ENCODE measurements at places on chromosomes 13 and 19. TPM values are rescaled to one million over a fixed set of nuclear protein-coding genes. Genes with fewer than 3 reads are reported as not detected.

DNA sequence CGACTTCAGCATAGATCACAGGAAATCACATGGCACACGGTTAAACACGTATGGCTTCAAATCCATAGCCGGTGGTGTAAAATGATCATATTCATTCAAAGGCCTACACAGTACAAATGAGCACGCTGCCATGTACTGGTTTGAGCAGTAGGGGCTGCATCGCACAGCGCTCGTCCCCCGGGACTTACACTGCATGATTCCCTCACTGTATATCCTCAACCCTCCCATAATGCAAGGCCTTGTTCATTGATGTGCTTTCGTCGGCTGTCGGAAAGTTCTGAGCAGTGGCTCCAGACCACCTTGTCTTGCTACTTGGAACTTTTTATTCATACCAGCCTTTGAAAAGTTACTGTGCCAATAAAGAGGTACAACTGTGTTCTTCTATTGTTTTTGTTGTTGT lies 578.2 kb downstream of the MYO16 start:
- peaks cover 4% of the 10 kb centered on the region for H3K27me3 ChIP-seq
- DNase-seq: no peak
- H3K4me1 ChIP-seq: peaks cover 8% of the 10 kb centered on the region
- H3K36me3 ChIP-seq: no peaks in the 10 kb centered on the region
- no peak overlapping the region for H3K4me3 ChIP-seq

- DNase-seq: no peak
- no peak overlapping the region for H3K4me3 ChIP-seq
- H3K4me1 ChIP-seq: no peaks in the 10 kb centered on the region
- no peaks in the 10 kb centered on the region for H3K36me3 ChIP-seq
- H3K27ac ChIP-seq: no peak overlapping the region
These were observed 522.1 kb downstream of the SUCLA2 start for GRCh38 chr13:47478985-47479384.

- no peak for DNase-seq
- H3K27me3 ChIP-seq: no peaks in the 10 kb centered on the region
- peak overlapping the region; percentile 67 for H3K4me3 ChIP-seq
- H3K27ac ChIP-seq: peak overlapping the region; percentile 70
- no peaks in the 10 kb centered on the region for H3K36me3 ChIP-seq
These were observed 7.9 kb upstream of the JUNB start for GRCh38 chr19:12783291-12783848.

Gene KIR2DL3
- total RNA-seq: 11.7 TPM

DNA sequence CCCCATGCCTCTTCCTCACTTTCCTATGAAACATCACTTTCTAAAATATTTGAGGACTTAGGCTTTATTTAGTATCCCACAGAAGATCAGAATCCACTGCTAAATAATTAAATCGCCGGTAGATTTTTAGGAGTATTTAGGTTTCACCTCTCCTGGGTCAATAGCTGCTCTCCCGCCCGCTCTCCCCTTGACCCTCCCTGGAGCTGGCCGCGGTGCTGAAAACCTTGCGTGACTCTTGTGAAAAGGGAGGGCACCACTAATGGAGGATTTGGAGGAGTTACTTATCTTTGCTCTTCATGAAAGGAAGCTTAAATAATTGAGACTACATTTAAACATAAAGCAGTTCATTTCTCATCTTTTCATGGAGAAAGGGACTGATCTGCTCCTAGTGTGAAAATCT lies 14.1 kb downstream of the POU4F1 start:
- H3K36me3 ChIP-seq: peaks cover 22% of the 10 kb centered on the region
- no peak for DNase-seq
- H3K4me3 ChIP-seq: no peak overlapping the region
- peaks cover 85% of the 10 kb centered on the region for H3K27me3 ChIP-seq
- peaks cover 4% of the 10 kb centered on the region for H3K4me1 ChIP-seq
- H3K27ac ChIP-seq: no peak overlapping the region

Gene RETN
- not detected for total RNA-seq

GRCh38 chr19:48506138-48506733 lies 5.4 kb downstream of the LMTK3 start:
- peaks cover 15% of the 10 kb centered on the region for H3K4me1 ChIP-seq
- H3K27ac ChIP-seq: no peak overlapping the region
- H3K4me3 ChIP-seq: no peak overlapping the region
- no peaks in the 10 kb centered on the region for H3K27me3 ChIP-seq

DNA sequence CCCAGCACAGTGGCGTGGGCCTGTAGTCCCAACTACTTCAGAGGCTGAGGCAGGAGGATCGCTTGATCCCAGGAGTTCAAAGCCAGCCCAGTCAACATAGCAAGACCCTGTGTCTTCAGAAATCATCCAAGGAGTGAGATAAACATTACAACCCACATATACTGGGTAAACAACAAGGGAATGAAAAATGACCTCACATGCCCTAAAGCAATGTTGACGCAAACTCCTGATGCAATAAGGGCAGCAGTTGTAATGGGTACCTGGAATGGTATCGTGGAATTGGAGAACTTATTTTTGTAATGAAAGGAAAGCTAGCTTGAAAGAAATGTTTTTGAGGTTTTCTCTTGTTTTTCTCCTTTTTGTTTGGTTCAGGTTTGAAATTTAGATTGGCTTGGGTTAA lies 24.5 kb upstream of the LGALS16 start:
- H3K27me3 ChIP-seq: peaks cover 27% of the 10 kb centered on the region
- no peaks in the 10 kb centered on the region for H3K4me1 ChIP-seq
- no peak overlapping the region for H3K27ac ChIP-seq
- peaks cover 5% of the 10 kb centered on the region for H3K36me3 ChIP-seq
- DNase-seq: no peak
- no peak overlapping the region for H3K4me3 ChIP-seq

DNA sequence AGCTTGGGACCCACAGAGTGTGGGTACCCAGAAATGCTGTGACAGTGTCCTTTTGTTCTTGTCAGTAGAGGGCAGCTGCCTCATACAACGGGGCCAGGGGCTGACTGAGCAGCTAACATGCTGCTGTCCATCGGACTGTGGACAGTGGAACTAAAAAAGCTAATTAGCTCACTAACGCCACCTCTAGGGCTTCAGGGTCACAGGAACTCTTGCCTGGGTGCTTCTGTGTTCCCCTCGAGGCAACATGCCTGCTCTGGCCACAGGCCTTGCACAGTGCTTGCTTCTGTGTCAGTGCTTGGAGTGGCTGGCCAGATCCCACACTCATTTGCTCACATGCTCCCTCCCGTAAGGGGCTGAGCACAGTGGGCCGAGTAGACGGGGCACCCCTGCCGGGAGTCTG lies 377.0 kb downstream of the OLFM4 start:
- H3K36me3 ChIP-seq: no peaks in the 10 kb centered on the region
- no peaks in the 10 kb centered on the region for H3K4me1 ChIP-seq
- no peak overlapping the region for H3K27ac ChIP-seq
- no peak for DNase-seq

DNA sequence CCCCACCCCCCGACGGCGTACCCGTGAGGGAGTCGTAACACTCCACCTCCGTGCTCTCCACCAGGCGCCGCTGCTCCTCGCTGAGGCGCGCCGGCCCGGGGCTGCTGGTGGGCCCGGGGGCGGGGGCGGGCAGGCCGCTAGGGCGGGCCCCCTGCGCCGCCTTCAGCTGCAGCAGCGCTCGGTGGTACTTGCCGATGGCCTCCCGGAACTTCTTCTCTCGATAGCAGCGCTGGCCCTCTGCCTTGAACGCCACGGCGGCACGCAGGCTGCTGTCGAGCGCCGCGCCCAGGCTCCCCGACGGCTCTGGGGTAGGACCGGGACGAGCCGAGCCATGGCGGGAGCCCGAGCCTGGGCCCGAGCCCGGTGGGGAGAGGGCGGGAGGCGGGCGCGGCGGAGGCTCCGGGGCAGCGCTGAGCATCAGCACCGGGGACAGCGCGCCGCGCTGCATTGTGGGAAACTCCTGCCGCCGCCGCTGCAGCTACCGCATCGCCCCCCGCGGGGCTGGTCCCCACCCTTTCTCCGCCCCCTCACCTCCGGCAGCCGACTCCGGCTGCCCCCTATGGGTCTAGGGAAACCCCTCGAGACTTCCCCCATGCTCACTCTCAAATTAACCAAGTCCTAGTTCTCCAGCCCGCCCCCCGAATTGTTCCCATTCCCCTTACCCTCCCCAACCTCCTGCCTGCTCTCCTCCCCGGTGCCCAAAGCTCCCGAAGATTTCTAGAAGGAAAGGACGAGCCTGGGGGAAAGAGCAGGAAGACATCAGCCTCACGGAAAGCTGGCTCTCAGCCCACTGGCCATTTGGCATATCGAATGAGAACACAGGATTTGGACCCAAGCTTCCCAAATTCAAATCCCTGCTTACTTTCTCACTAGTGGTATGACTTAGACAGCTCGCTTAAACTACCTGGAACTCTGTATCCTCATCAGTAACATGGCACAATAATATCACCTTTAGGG lies at the start of gene TTC9B:
TTC9B (minus strand) TSS at position 451 of the 957 bp plus-strand sequence; CDS start at position 448, 3 bp downstream.
- peaks cover 26% of the 10 kb centered on the region for H3K27me3 ChIP-seq
- H3K27ac ChIP-seq: no peak within 1 kb of the TSS
- no peak for DNase-seq
- no peak within 1 kb of the TSS for H3K4me3 ChIP-seq
- peaks cover 16% of the 10 kb centered on the region for H3K4me1 ChIP-seq

DNA sequence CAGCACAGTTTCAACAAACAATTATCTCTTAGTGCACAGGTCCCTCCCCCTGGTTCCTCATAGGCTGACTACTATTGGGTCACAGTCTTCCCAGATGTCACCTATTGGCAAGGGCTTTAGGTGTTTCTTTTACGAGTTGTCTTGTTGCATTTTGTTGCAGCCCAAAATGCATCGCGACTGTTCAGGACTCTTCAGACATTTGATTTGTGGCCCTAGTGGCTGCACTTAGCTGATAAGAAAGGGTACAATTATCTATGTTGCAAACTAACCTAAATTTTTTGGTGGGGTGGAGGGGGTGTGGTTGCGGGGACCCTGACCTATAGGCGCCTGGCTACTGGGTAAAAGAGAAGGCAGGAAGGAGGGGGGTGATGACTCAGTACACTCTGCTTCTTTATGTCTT lies 29.1 kb upstream of the ZNF714 start:
- no peak overlapping the region for H3K4me3 ChIP-seq
- peaks cover 6% of the 10 kb centered on the region for H3K4me1 ChIP-seq
- H3K27ac ChIP-seq: no peak overlapping the region
- DNase-seq: no peak
- H3K36me3 ChIP-seq: peaks cover 47% of the 10 kb centered on the region

GRCh38 chr13:27825072-27825471 lies 32.8 kb downstream of the GSX1 start:
- no peaks in the 10 kb centered on the region for H3K36me3 ChIP-seq
- H3K27me3 ChIP-seq: peaks cover 37% of the 10 kb centered on the region
- no peak for DNase-seq
- no peak overlapping the region for H3K27ac ChIP-seq
- no peak overlapping the region for H3K4me3 ChIP-seq
- no peaks in the 10 kb centered on the region for H3K4me1 ChIP-seq

Gene CCDC70
- total RNA-seq: not detected

DNA sequence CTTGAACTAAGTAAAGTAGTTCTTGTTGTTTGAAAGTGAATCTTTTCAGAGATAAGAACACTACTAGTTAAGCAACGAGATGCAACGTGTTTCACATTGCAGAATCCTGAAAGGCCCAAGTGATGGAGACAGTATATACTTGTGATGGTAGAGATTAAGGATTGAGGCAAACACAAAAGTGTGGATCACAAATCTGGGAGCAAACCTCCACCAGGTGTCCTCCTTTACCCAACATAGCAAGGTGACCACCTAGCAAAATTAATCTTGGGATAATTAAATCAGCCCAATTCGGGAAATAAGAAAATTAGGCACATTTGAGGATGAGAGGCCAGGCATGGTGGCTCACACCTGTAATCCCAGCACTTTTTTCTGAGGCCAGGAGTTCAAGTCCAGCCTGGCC lies 563.9 kb downstream of the DACH1 start:
- H3K27ac ChIP-seq: no peak overlapping the region
- no peak for DNase-seq
- no peaks in the 10 kb centered on the region for H3K4me1 ChIP-seq
- H3K36me3 ChIP-seq: no peaks in the 10 kb centered on the region

DNA sequence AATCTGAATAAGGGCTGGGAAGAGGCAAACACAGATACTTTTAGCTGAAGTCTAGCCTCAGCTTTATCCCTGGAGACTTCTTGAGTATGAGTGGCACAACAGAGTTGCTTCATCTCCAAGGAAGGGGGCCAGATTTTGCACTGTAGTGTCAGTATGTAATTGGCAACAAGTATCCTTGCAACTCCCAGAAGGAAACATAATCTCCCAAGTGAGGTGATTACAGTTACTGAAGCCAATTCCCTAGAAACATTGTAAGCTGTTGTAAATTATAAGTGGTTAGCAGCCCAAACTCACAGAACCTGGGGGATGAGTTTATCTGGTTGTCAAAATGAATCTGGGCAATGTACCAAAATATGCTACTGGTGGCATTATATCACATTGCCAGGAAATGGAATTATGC lies 2065.7 kb upstream of the PCDH20 start:
- H3K27ac ChIP-seq: no peak overlapping the region
- no peaks in the 10 kb centered on the region for H3K36me3 ChIP-seq
- H3K4me3 ChIP-seq: no peak overlapping the region
- H3K27me3 ChIP-seq: no peaks in the 10 kb centered on the region
- H3K4me1 ChIP-seq: no peaks in the 10 kb centered on the region
- no peak for DNase-seq

DNA sequence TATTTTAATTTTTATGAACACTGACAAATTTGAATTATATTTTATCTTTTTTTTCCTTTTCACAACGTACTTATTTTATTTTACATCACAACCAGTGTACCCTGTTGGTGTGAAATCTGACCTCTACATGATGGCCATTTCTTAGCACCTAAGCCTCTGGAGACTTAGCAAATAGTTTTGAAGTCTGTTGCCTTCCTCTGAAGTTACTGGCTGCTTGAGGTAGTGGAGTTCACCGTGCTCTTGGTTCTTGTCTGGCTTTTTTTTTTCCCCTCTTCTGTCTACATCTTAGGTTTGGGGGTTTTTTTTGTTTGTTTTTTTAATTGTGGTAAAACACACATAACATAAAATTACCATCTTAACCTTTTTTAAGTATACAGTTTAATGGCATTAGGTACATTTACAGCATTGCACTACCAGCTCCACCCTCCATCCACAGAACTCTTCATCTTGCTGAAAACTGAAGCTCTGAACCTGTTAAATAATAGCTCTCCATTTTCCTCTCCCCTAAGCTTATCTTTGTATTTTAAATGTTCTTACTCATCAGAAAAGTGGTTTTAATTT lies 94.1 kb upstream of the MLNR start:
- H3K27me3 ChIP-seq: no peaks in the 10 kb centered on the region
- H3K36me3 ChIP-seq: peaks cover 6% of the 10 kb centered on the region

GRCh38 chr13:109331011-109331433 lies 455.4 kb downstream of the IRS2 start:
- DNase-seq: no peak
- no peak overlapping the region for H3K27ac ChIP-seq
- no peaks in the 10 kb centered on the region for H3K4me1 ChIP-seq

Gene MYO16
- not detected for total RNA-seq

- H3K4me3 ChIP-seq: no peak overlapping the region
- H3K36me3 ChIP-seq: no peaks in the 10 kb centered on the region
- H3K27me3 ChIP-seq: no peaks in the 10 kb centered on the region
- DNase-seq: no peak
- H3K27ac ChIP-seq: no peak overlapping the region
- no peaks in the 10 kb centered on the region for H3K4me1 ChIP-seq
These were observed 484.5 kb downstream of the TDRD3 start for GRCh38 chr13:60881507-60881906.

Gene ZNF626
- total RNA-seq: 5.7 TPM
